ENCODE measurements at places on chromosomes 13 and 19.

DNA sequence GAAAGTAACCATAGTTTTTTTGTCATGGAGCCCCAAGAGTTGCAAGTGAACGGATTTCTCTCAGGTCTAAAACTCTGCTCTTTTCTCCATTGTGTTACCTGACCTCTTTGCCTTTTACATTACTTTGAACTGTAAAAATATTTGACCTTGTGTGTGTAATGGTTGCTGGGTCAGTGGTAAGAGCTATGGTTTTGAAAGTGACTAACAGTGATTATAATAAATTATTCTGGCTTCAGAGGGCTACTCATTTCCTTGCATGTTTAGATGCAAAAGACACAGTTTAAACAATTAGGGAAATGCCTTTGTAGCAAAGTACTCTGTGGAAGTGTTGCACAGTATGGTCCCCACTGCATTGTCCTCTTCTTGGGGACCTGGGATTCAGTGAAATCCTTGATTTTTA, 29.3 kb upstream of the PSG8 start:
- DNase-seq = no peak

DNA sequence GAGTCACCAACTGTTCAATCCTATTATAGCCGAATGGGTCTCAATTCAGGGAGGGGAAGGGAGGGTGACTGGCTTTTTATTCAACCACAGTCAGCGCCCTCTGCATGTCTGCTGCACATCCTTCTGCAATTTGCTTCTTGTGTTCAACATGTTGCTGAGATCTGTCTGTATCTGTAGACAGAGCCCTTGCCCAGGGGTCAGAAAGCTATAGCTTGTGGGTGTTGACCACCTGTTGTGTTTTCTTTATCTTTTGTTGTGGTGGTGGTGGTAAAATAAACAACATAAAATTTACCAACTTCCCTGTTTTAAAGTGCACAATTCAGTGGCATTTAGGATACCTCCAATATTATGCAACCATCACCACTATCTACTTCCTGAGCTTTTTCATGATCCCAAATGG, 12.2 kb downstream of the PPP1R12C start:
- no peak for DNase-seq

GRCh38 chr13:113664751-113665596, 2.0 kb upstream of the GRK1 start:
- peak; percentile 17 for DNase-seq

DNA sequence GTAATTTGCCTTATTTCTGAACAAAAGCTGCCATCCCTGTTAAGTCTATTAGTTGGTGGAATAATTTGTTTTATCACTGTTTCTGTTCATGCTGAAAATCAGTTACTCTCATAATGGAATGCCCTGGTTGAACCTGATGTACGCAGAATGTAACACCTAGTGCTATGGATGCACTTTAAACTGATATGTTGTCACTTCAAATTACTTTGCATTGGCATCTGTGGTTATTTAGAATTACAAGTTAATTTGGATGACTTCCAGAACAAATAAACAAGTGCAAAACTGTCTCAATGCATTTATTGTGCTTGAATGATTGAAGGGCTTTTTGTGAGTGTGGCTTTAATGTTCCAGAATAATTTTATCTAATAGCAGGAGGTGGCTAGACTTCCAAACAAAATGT, 368.2 kb upstream of the SLITRK5 start:
- DNase-seq = no peak

GRCh38 chr13:27336014-27336673, 65.5 kb downstream of the RASL11A start:
- DNase-seq = no peak

DNA sequence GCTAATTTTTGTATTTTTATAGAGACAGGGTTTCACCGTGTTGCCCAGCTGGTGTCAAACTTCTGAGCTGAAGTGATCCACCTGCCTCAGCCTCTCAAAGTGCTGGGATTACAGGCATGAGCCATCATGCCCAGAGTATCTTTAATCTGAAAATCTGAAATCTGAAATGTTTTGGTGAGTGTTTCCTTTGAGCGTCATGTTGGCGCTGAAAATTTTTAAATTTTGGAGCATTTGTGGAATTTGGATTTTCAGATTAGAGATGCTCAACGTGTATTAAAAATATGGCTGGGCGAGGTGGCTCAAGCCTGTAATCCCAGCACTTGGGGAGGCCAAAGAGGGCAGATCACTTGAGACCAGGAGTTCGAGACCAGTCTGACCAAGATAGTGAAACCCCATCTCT, 5.1 kb upstream of the CPAMD8 start:
- no peak for DNase-seq

DNA sequence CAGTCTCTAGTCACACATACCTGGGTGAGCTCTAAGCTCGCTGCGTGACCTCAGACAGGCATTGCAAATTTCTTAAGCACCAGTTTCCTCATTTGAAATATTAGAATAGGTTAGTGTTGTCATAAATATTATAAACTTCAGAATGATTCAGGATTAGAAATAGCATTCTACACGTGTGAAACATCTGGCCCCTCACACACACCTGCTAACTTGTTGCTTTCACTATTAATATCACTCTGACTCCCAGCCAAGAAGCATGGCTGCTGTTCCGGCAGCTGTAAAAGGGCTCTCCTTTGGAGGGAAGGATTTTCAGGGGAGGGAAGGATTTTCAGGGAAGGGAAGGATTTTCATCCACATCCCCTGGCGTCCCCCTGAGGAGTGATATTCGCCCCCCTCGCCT, 161.3 kb upstream of the GPR12 start:
- DNase-seq = no peak

DNA sequence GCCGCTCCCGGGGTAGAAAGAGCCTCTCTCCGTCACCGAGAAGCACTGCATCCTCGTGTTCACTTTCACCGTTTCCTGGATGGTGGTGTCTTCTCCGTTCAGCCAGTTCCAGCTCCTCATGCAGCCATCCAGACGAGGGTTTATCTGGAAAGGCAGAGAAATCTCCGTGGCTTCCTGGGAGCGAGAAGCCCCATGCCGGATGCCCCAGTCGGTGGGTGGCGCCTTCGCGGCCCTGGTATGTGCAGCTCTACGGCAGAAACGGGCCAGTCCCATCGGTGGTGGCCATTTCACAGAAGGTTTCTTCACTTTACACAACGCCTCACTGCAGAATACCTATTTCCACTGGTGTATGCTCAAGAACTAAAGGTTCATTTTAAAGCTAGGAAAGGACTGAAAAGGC, 36.9 kb downstream of the GAS6 start:
- no peak for DNase-seq

- no peak for DNase-seq
Observed at GRCh38 chr13:90091611-90092010, 1255.9 kb upstream of the MIR17HG start.

- peak; percentile 42 for DNase-seq
Observed at GRCh38 chr19:1151037-1151724, 22.9 kb downstream of the SBNO2 start.

DNA sequence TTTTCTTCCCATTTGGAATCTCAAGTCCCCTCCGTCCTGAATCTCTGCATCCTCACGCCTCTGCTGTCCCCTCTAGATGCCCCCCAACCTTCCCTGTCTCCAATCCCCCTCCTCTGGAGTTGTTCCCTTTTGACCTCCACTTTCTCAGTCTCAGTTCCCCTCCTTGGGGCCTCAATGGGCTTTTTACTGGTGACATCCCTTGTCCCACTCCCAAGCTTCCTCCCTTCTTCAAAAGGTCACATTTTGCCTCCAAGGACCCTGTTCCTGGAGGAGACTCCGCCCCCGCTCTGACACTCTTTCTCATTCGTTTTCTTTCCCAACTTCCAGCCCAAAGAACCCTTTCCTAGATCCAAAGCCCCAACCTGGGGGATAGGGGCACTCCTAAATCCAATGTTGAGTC, 1.0 kb downstream of the AP2S1 start:
- peak; percentile 56 for DNase-seq

GRCh38 chr19:35742121-35742724, at the start of gene IGFLR1:
TSS of gene IGFLR1 (minus strand) at chr19:35742452. CDS start at chr19:35741180, 1,272 bp downstream.
- peak; percentile 94 for DNase-seq

DNA sequence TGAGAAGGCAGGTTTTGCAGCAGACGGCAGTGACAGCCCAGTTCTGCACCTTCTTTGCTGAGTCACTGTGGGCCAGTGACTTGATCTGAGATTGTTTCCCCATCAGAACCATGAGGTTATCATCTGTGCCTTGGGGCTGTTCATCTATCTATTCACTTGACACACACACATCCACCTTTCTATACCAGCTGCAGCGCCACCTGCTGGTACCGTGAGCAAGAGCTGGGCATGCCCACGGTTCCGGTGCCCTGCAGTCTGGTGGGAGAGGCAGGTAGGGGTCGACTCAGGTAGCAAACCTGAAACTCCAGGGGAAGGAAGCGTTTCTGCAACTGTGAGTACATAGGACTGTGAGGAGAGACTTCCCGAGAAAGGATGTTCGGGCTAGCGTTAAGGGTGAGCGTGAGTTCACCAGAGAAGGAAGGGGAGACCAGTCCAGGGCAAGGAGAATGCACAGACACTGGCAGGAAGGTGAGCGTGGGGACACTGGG, 7.5 kb upstream of the LIN7B start:
- DNase-seq = peak; percentile 52

DNA sequence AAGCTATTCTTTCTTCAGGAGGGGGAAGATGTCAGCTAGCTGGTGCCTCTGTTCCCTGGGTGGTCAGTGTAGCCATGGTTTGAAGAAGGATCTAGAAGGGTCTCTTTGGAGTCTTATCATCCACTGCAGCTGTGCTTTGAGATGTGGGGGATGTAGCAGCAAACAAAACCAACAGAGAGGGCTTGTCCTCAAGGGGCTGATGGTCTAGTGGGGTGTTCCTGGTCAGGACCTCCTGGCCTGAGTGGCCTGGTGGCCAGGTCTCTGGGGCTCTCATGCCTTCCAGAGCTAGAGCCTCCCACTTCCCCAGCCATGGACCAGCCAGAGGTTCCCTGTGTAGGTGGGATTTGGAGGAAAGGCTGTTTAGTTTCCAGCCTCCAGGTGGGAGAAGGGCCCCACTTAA, 40.3 kb downstream of the LYL1 start:
- DNase-seq = no peak
